ENCODE measurements at places on chromosomes 3 and 15.

DNA sequence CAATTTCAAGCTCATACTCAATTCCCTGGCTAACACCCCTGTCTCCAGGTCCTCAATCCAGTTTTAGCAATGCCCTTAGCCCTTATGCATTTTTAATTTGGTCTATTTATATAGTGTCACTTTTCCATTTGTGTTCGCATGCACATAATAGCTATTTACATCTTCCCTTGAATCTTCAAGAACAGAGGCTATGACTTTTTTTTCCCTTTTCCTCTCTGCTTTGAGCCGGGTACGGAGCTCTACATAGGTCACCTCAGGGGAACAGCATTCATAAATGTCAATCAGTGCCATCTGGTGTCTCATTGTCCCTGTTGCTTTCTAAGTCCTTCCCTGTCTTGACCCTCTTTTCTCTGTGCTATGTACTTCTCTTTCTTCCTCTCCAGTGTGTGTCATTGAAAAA, 26.5 kb upstream of the ACTC1 start:
- DNase-seq: no peak

GRCh38 chr3:162295323-162295983, 798.8 kb downstream of the OTOL1 start:
- no peak for DNase-seq

DNA sequence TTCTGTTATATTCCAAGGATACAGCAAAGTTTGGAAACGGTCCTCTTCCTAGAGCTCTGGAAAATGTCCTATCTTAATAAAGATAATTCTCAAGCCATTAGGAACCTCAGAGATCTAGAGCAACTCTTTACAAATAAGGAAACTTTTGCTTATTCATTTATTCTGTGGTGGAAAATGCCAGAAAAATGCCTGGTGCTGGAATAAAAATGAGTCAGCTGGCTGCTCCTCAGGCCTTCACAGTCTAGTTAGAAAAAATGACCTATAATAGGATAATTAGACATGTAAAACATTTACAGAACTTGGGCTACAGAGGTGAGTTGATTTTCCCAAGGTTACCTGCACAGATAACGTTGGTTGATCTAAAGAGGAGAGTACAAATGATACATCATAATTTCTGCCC, 372.5 kb downstream of the NLGN1 start:
- no peak for DNase-seq

DNA sequence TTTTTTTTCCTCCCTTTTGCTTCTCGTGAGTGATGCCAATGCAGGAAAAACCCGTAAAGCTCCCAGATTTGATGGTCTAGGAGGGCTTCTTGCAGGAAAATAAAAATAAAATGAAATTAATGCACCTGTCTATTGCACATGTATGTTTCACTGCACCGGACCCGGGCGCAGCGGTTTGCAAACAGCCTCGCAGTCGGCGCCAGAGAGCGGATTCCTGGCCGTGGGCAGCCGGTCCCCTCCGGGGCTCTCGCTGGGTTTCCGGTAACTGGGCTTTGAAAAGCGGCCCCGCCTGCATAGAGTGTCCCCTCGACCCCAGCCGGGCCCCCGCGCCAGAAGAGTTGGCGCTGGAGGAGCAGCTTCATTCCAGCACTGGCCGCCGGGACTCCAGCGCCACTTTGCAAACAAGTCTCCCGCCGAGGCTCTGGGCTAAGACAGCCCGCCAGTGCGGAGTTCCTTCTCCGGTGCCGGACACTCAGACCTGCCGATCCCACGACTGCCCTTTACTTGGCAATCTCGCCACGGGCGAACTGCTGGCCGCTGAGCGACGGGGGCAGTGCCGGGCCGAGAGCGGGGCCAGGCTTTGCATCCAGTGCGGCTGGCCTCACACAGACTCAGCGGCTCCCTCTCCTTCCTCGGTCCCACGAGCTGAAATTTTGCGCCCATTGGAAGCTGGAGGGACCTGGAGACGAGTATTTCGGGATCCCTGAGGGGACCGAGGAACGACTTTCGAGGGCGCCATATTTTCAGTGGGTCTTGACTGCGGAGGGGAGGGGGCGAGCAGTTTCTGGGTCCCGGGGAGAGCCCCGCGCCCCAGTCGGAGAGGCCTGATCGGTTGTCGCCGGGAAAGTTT, 225.9 kb upstream of the C2CD4B start:
- DNase-seq: peak; percentile 82

GRCh38 chr15:62807539-62808130, 234.9 kb upstream of the TPM1 start:
- DNase-seq: no peak

- no peak for DNase-seq
Observed at GRCh38 chr3:69232482-69232881, 110.1 kb upstream of the LMOD3 start.

DNA sequence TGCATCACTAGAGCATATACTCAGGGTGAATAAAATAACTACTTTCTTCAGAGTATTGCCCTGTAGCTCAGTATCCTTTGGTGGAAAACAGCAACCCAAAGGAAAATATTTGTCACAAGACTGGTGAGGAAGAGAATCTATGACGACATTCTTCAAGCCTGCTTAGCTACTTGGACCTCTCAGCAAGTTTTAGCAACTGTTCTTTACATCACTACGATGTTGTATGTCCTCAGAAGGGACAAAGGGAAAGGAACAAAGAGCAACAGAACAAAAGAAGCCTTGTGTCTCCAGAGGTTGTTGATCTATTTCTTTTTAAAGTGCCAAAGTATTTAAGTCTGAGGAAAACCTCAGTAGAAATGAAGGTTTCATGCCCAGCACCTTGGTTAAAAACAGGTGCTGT, 746.7 kb downstream of the NAALADL2 start:
- peak; percentile 71 for DNase-seq

DNA sequence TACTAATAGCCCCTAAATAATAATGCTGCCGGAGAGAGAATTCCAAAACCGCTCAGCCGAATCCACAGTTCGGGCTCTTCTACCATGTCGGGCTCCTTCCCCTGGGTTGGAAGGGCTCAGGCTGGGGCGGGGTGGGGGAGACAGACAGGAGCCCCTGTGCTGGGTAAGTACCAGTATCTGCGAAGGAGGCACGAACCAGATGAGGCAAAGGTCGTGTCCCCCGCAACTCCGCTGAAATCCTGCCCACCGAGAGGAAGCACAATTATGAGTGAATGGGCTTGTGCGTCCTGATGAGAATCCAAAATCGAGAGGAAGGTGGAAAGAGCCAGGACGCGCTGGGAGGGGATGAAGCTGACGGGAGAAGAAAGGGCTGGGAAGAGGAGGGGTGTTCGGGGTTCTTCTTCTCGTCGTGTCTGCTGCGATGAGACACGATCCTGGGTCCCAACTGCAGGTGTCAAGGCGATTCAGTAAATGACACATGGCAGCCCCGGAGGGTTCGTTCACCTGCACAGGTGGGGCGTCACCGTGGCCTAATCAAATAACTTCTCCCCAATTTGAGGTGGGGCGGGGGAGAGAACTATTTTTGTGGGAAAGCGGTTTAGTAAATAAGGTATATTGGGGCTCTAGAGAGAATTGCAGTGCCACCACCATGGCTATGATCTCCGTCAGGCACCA, 707 bp upstream of the FAM81A start:
- peak; percentile 23 for DNase-seq

DNA sequence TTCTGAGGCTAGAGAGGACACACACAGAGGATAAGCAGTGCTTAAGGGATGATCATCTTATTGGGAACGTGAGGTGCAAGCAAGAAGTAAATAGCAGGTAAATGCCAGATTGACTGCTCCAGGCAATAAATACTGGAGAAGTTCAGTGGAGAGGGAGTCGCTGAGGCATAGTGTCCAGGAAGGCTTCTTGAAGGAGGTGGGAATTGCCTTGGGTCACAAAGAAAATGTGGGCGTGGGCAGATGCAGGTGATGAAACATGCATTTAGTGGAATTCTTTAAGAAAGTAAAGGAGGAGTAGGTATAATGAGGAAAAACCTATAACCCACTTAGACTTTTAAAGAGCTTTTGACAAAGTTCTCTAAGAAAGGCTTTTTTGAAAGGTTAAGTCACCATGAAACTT, 7.4 kb upstream of the SEMA5B start:
- no peak for DNase-seq

DNA sequence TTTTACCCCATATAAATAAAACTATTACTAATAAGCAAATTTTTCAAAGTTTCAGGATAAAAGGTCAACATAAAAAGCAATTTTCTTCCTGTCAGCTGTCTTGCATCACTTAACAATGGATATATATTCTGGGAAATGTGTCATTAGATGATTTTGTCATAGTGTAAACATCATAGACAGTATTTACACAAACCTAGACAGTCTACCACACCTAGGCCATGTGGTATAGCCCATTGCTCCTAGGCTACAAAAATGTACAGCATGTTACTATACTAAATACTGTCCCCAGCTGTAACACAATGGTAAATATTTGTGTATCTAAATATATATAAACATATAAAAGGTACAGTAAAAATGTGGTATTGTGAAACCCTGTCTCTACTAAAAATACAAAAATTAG, 156.7 kb downstream of the ANO10 start:
- no peak for DNase-seq

- no peak for DNase-seq
Observed at GRCh38 chr3:61740494-61740893, 179.1 kb downstream of the PTPRG start.

DNA sequence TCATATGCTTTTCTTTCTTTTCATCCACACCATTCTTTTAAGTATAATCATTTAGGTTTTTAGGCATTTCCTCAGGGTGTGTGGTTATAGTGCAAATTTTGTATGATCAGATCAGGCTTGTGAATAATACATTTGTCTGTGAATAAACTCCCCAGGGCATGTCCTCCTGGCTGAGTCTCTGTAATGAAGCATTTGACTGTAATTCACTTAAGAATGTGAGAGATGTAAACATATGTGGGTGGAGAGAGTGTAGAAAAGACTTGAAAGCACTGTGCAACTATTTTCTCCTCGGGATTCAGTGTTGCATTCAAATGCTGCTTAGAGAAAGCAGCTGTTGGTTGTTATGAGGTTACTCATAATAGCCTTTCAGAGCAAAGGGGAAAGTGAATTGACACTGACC, 996.5 kb downstream of the TUSC7 start:
- no peak for DNase-seq

GRCh38 chr3:12120374-12121140, 38.2 kb downstream of the TIMP4 start:
- DNase-seq: no peak

DNA sequence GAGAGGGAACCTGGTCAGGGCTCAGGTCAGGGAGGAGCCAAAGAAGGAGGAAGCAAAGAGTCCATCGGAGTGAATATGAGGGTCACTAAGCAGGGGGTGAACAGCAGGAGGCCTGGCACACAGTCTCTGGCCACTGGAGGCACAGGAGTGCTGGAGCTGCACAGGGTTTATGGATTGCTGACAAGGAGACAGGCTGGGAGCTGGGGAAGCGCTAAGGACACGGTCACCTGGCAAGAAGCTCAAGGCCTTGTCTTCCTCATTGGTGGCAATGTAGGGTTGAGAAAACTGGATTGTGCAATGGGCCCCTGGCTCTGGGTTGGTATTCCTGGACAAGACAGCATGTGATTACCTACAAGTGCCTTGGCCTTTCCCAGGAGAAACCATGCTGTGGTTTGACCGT, 5.8 kb upstream of the CAMP start:
- no peak for DNase-seq

DNA sequence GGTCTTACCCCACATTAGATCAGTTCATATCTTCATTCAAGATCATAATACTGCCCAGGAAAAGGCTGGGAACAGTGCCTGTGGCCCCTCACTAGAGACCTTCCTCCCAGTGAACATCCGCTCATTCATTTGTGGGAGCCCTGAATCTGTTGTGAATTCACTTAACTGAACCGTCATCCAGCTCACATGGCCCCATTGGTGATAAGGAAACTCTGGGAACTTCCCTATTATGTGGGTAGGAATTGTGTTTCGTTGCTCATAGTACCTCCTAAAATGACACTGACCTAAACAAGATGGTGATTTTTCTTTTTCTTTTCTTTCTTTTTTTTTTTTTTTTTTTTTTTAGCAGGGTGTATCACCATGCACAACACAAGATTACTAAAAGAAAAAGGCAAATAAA, 6.8 kb upstream of the MESP2 start:
- no peak for DNase-seq

- no peak for DNase-seq
Observed at GRCh38 chr3:61236556-61236955, 14.7 kb downstream of the FHIT start.

DNA sequence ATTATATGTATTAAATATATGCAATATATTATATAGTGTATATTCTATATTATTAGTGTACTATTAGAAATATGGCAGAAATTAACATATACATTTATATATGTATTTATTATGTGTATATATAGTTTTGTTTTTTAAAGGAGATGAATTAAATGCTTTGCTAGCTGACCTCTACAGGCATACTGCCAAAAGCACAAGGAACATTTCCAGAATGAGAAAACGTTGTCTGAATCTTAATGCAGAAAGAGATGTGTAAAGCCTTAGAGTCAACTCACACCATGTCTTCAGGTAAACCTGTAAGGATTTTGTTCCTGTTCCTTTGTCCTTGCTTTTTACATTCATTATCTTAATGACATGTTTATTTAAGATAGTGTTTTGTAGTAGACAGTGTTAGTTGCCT, 111.9 kb downstream of the ST8SIA2 start:
- DNase-seq: no peak

DNA sequence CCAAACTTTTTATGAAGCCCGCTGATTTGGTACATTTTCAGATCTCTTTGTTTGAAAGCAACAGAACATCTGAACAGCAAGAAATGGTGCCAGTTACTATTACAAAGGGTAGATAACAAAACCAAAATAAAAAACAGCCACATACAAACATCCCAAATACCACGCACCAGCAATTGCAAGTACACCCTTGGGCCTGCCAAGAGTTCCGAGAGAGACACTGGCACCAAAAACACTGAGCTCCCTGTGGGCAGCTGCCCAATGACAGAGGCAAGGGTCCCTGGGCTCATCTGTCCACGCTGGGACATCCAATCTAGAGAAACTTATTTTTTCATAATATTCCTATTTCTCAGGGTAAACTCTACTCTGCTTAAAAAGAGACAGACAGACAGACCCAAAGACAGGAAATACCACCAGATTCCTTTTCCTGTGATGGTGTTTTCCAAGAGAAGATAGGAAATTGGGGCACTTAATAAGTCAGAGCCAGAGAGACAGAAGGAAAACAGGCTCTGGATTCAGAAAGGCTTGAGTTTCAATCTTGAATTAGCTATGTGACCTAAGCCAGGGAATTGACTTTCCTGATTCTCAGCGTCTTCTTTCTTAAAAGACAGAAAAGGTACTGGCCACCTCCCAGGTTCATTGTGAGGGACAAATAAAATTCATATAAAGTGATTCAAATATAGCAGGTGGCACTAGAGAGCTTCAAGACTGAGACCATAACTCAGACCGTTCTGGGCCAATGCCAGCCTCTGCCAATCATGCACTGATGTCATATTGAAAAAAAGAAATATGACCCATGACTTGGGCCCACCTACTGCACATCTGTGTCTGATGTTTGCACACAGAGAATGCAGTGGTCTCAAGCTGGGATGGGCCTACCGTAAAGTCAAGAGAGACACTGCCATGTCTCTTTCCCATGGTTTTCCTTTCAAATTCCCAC, 61.3 kb downstream of the FOXP1 start:
- DNase-seq: no peak

- DNase-seq: no peak
Observed at GRCh38 chr3:10268930-10269329, 20.7 kb downstream of the TATDN2 start.
